Activated T-helper 1 cell treated with anti-CD3 and anti-CD28 coated beads, Interleukin-12 subunit alpha, Interleukin-12 subunit beta, Interleukin-2, Interleukin-4 antibody, amounts not matched to agents 30 ng/mL and 10 ng/mL and 1 ng/mL, durations not matched to agents 14 hours and 24 hours and 36 hours (primary cell): ENCODE measurements at places on chromosomes 2 and 18. TPM values are rescaled to one million over a fixed set of nuclear protein-coding genes. Genes with fewer than 3 reads are reported as not detected.

- no peak for DNase-seq
- no peaks in the 10 kb centered on the region for H3K4me1 ChIP-seq
- H3K36me3 ChIP-seq, result no peaks in the 10 kb centered on the region
- H3K27me3 ChIP-seq, result peaks cover 25% of the 10 kb centered on the region
- H3K27ac ChIP-seq, result no peak overlapping the region
Measured at GRCh38 chr18:77380695-77381094, 131.0 kb downstream of the GALR1 start.

Gene HOXD8
- total RNA-seq, result not detected in 2 replicates

DNA sequence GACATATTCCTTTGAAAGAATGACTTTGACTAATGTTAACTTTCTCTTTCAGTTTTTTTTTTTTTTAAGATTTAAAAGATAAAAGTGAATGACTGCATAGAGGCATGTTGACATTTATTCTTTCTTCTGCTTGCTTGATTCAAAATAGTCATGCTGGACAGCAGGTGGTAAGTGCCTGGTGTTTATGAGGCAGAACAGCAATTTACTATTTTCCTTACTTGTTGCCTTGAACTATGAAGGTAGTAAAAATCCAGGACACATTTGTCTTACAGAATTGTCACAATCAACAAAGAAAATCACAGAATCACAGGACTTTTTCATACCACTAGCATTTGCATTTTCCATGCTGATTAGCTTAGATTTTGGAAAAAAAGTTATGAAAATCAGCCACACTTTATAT is 388.3 kb downstream of the CTNNA2 start:
- H3K27ac ChIP-seq, result no peak overlapping the region
- H3K27me3 ChIP-seq, result no peaks in the 10 kb centered on the region
- DNase-seq, result no peak
- no peaks in the 10 kb centered on the region for H3K36me3 ChIP-seq
- no peaks in the 10 kb centered on the region for H3K4me1 ChIP-seq

DNA sequence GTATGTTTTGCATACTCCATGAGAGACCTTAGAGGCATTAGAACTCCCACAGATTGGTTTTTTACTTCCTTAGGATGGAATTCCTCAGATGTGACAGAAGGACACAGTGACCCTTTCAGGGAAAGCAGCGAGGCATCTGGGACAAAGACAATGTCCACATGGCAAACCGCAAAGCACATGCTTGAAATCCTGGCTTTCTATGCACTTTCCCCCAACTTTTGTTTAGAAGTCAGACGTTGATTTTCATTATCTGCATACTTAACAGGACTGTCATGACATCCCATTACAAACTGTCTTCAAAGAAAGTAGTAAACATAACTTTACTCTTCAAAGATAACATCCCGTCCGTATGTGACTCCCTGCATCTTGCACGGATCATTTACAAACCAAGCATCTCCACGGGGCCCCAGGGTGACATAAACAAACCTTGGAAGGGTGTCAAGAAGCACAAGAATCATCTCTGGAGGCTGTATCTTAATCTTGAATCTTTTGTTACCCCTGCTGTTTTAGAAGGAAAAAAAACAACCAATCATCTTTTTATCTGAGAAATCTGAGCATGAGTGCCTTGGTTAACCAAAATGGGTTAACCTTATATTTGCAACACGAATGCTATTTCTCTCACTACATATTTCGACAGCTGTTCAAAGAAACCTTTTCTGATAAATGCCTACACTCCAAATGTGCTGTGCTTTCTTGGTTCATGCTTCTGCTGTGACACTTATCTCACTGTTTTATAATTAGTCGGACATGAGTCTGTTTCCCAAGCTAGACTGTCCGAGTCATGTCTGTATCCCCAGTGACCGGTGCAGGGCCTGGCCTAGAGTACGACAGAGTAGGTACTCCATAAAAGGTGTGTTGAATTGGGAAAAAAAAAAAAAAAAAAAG is 90.8 kb downstream of the CCBE1 start:
- no peaks in the 10 kb centered on the region for H3K36me3 ChIP-seq
- no peaks in the 10 kb centered on the region for H3K4me1 ChIP-seq
- no peak for DNase-seq
- H3K27me3 ChIP-seq, result peaks cover 2% of the 10 kb centered on the region
- no peak overlapping the region for H3K27ac ChIP-seq

DNA sequence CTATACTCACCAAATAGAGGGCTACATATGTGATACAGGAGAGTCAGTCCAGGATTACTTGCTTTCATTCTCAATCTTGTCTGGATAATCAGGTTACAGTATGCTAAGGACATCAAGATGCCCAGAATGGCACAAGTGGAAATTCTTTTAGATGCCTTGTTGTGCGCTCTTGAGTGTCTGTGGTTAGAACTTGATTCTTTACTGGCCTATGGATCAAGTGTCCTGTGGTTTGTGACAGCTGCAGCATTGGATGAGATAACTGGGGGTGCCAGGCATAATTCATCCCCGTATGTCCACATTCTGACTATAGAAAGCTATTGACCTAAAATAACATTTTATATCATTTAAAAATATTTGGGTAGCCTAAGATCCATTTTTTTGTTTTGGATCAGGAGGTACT is 40.1 kb downstream of the CDC42EP3 start:
- no peak overlapping the region for H3K27ac ChIP-seq
- no peaks in the 10 kb centered on the region for H3K36me3 ChIP-seq
- H3K4me1 ChIP-seq, result peaks cover 49% of the 10 kb centered on the region
- peaks cover 9% of the 10 kb centered on the region for H3K27me3 ChIP-seq

DNA sequence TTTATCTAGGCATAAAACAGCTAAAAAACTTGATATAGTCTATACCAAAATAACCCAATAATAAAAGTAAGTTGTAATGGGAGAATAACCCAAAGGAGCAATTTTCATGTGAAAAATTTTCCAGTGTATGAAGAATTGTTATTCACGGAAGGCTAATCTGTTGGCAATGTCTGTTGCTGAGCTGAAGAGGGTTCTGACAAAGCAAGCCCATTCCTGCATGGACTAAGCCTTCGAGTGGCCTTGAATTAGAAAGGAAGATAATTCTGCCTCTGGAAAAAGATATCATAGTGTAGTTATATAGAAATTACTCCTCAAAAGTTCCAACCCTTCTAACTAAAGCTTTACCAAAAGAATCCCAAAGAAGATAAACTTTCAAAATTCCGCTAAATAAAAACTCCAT is 101.5 kb downstream of the MAP2 start:
- peaks cover 15% of the 10 kb centered on the region for H3K4me1 ChIP-seq
- DNase-seq, result no peak
- H3K36me3 ChIP-seq, result no peaks in the 10 kb centered on the region

Gene HIBCH
- total RNA-seq, result 24.6 and 27.1 TPM in 2 replicates
